Diencephalon (tissue), 1 donor: ENCODE measurements at places on chromosomes 4 and X. TPM values are rescaled to one million over a fixed set of nuclear protein-coding genes. Genes with fewer than 3 reads are reported as not detected.

Gene FGF2
- total RNA-seq: 20.3 TPM

Gene F8A3
- 1.4 TPM for total RNA-seq

Gene NALF2
- 5.1 TPM for total RNA-seq

Gene MXD4
- total RNA-seq: 22.1 TPM

Gene TCP11X2
- 1.8 TPM for total RNA-seq

Gene SHROOM4
- 3.0 TPM for total RNA-seq

Gene SPATA4
- total RNA-seq: 2.3 TPM

Gene EREG
- total RNA-seq: under 0.01 TPM

Gene PPEF2
- total RNA-seq: not detected

Gene TDO2
- total RNA-seq: 0.92 TPM

Gene F8A2
- total RNA-seq: not detected

Gene SYN1
- 36.7 TPM for total RNA-seq

Gene SCLT1
- 96.2 TPM for total RNA-seq

Gene KCTD8
- 9.5 TPM for total RNA-seq

Gene HSFX1
- total RNA-seq: 2.3 TPM

Gene PAGE4
- total RNA-seq: not detected

Gene USP17L21
- total RNA-seq: not detected
